Activated CD4-positive, alpha-beta T cell treated with anti-CD3 and anti-CD28 coated beads for 36 hours (primary cell): ENCODE measurements at places on chromosomes 3 and 15. TPM values are rescaled to one million over a fixed set of nuclear protein-coding genes. Genes with fewer than 3 reads are reported as not detected.
A peak's percentile ranks its signal among the peaks of the same experiment; 100 is the strongest.

CDHR4 gene
- 0.32 TPM for total RNA-seq

ACP3 gene
- total RNA-seq = not detected

DHFR2 gene
- 7.4 TPM for total RNA-seq

CCDC39 gene
- total RNA-seq = not detected

HHLA2 gene
- 0.70 TPM for total RNA-seq

PAQR5 gene
- total RNA-seq = 0.05 TPM

DNA sequence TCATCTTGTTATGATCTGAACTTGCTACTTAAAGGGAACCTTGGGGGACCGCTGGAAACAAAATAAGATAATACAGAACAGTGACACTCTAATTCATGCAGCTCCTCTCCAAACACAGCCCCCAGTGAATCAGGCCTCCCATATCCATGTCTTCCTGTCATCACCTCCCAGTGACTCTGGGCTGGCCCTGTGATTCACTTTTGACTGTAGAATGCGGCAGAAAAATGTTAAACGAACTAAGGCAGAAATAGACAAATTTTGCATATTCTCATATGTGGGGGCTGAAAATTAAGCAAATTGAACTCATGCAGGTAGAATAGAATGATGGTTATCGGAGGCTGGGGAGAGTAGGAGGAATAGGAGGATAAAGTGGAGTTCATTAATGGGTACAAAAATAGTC lies 20.2 kb upstream of the GADL1 start:
- no peak for DNase-seq

GRCh38 chr3:71090207-71090606 lies 493.3 kb downstream of the FOXP1 start:
- no peak for DNase-seq

DNA sequence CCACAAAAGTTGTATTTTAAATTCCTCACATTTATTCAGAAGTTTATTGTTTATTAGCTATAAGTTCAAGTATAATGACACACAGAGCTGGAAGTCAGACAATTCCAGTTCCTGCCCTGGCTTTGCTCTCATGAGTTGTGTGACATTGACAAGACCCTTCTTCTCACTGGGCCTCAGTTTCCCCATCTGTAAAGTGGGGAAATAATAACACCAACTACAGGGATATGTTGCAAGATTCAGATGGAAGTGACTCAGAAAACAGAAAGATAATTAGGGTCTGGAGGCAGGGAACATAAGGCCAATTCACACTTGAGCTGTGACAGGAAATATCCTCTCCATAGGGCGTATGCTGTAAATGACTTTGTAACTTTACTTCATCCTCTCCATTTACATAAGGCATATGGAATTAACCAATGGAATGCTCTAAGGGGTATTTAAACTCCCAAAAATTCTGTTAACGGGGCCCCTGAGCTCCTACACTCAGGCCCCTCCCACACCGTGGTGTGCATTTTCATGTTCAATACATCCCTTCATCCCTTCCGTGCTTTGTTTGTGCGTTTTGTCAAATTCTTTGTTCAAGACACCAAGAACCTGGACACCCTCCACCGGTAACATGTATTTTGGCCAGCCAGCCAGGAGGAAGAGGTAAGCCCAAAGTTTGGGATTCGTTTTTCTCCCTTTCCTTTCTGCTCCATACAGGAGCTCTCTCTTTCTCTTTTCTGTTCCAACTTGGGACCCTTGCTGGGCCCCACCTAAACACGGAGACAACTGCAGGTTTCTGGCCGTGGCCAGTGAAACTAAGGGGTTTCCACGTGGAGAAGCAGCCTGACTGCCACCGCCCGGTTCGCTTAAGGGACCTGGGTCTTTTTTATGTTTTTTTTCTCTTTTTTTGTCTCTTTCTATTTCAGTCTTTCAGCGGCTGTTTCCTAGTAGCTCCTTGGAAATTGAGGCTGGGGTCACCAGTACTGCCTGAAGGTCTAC lies 16.9 kb downstream of the CYP11A1 start:
- DNase-seq = no peak

DNA sequence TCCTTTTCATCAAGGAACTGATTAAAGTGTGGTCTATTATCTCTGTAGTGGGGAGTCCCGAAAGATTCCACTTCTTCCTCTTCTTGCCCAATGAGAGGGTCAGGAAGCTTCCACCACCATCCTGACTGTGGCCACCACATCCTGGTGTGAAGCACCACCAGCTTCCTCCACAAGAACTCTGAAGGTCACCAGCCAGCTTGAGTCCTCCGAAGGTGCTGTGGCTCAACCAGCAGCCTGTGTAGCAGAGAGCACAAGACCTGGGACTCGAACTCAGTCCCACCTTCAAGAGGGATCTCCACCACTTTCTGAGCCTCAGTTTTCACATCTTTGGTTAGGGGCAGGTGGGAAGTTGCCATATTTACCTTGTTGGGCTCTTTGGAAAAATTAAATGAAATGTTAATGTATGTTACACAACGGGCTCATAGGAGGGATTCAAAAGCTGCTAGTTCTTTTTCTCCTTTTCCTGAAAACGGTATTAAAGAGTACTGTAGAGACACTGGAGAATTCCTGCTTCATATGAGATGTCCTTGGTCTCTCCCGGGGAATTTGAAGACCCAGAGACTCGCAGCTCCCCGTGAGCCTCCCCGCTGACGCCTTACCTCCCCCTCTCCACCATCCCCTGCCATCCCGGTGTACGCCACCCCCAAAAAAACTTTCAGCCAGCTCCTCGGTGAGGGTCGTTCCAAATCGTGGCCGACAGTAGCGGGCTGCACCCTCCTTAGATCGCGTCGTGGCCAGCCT lies 816 bp upstream of the ACAN start:
- DNase-seq = no peak

DNA sequence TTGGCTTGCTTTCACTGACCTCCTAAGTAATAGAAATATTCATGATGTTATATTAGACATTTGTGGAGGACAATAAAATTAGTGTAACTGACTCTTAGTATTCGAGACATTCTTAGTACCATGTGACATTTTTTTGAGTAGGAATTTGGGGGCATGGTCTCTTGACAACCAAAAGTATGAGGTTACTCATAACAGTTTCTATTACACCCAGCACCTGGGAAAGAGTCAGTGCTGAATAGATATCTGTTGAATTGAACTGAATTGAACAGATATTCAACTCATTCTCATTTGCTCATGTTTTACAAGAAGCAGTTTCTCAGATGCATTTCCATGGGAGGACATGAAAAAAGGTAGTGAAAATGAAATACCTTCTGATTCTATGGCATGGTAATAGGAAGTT lies 84.4 kb downstream of the CMSS1 start:
- no peak for DNase-seq

GRCh38 chr3:53255775-53256703 lies at the start of gene TKT:
TSS of gene TKT (minus strand) at chr3:53256022. CDS start at chr3:53255942, 80 bp downstream.
- DNase-seq = peak; percentile 92

- no peak for DNase-seq
Observed at GRCh38 chr3:50445919-50446318, 57.5 kb downstream of the CACNA2D2 start.
